Effector memory CD4-positive, alpha-beta T cell (primary cell): ENCODE measurements at places on chromosomes 4 and X.

DNA sequence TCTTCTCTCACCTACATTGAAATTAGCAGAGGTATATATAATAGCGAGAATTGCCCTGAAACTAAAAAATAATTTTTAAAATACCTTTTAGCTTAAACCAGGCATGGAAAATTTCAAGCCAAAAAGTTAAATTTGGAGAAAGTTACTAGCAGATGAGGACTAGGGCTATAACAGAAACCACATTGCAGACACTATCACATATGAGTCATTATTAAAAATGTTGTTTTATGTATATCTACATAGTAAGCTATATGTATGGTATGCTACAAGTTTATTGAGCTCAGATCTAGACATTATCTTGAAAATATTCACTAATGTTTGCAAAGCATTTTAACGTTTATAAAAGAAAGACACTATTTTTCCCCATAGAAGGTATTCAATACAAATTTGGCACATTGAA is 147.8 kb downstream of the PAPSS1 start:
- no peaks in the 10 kb centered on the region for H3K36me3 ChIP-seq
- no peak overlapping the region for H3K4me3 ChIP-seq
- no peaks in the 10 kb centered on the region for H3K27me3 ChIP-seq
- DNase-seq: no peak

- no peak for DNase-seq
- H3K36me3 ChIP-seq: no peaks in the 10 kb centered on the region
- no peak overlapping the region for H3K27ac ChIP-seq
- no peaks in the 10 kb centered on the region for H3K4me1 ChIP-seq
- no peaks in the 10 kb centered on the region for H3K27me3 ChIP-seq
- H3K4me3 ChIP-seq: no peak overlapping the region
Observed at GRCh38 chr4:24094726-24095125, 204.9 kb upstream of the PPARGC1A start.

DNA sequence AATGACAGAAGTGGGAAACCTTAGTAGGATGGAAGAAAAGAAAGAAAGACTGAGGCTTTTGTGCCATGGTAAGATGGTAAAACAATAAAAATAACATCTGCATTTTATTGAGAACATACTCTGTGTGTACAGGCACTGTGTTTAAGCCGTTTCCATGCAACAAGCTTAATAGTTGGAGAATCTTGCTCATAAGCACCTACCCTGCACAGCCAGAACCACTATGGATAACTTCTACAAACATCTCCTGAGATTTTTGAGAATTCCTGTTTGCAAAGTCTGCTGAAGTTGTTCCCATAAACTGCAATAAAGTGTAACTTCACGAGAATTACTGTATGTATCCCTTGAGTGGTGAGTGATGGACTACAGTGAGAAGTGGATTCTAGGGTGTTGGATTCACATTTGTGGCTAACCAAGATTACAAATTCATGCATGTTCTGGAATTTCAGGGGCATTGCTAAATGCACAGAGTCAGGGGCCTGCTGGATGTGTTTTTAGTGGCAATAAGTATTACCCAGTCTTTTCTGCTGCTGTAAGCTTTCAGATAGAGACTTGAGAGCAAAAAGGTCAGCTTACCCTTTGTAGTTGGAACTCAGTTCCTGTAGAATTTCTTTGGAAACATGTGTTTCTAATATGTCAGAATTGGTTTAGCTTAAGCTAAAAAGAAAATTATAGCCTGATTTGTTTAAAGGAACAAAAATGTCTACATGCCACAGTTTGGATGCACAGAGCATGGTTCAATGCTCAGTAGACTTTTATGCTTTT is 132.5 kb downstream of the AFF1 start:
- H3K27me3 ChIP-seq: no peaks in the 10 kb centered on the region
- H3K4me1 ChIP-seq: no peaks in the 10 kb centered on the region
- no peaks in the 10 kb centered on the region for H3K36me3 ChIP-seq
- DNase-seq: no peak

DNA sequence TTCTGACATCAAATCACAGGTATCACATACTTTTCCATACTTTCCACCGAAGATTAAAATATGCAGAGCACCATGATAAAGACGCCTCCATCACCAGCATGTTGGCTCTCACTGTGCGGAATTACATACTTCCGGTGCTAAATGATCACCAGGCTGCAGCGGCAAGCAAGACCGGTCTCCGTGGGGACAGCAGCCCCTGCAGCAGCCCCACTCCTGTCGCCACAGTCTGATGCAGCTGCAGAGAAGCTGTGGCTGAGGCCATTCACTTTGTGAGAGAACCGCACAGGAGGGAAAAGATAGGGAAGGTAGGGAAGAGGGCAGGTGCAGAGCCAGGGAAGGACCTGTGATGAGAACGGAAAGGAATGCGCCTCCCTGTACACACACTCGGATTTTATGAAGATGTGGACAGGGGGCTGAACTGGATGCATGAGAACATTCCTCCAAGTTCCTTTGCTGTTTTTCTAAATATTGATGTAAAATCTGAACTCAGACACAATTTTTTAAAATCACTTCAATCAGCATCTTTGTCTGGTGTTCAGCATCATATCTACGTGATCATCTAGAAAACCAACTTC is 38.3 kb downstream of the AFAP1 start:
- H3K27ac ChIP-seq: no peak overlapping the region
- H3K4me1 ChIP-seq: no peaks in the 10 kb centered on the region

DNA sequence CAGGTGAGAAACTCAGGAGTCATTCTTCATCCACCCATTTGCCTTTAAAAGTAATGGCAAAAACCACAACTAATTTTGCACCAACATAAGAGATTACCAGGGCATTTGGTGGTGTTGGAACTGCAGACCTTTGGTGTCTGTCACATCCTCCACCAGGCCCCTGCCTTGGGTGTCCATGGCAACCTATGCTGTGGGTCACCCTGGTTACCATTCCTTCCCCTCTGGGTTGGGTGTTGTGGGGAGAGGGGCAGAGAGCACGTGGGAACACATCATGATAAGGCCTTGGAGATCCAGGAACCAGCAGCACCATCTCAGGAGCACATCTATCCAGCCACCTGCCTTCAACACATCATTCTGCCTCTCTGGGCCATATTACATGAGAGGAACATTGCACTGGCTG is 77.3 kb downstream of the CHRNA9 start:
- H3K27me3 ChIP-seq: no peaks in the 10 kb centered on the region
- no peak overlapping the region for H3K4me3 ChIP-seq
- no peaks in the 10 kb centered on the region for H3K36me3 ChIP-seq
- no peak for DNase-seq
- H3K4me1 ChIP-seq: no peaks in the 10 kb centered on the region

DNA sequence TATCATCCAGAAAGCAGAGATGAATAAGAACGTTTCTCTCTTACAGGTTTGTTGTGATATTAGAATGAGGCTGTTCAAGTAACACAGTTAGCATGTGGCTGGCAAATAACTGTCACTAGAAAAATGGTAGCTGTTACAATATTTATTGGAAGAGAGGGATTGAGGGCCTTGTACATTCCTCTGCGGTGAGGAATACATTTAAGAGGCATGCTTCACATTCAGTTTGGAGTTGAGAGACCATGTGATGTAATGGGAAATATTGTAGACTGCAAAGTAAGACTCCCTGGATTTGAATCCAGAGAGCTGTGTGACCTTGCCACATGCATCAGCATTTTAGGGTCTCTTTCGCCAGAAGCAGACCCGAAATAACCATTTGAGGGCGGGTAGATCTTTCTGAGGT is 104.8 kb upstream of the KIT start:
- no peak overlapping the region for H3K4me3 ChIP-seq
- DNase-seq: no peak
- no peaks in the 10 kb centered on the region for H3K36me3 ChIP-seq
- no peak overlapping the region for H3K27ac ChIP-seq

GRCh38 chrX:17028356-17028755 is 81.9 kb downstream of the REPS2 start:
- H3K36me3 ChIP-seq: no peaks in the 10 kb centered on the region
- H3K27ac ChIP-seq: no peak overlapping the region
- DNase-seq: no peak
- H3K4me1 ChIP-seq: no peaks in the 10 kb centered on the region

DNA sequence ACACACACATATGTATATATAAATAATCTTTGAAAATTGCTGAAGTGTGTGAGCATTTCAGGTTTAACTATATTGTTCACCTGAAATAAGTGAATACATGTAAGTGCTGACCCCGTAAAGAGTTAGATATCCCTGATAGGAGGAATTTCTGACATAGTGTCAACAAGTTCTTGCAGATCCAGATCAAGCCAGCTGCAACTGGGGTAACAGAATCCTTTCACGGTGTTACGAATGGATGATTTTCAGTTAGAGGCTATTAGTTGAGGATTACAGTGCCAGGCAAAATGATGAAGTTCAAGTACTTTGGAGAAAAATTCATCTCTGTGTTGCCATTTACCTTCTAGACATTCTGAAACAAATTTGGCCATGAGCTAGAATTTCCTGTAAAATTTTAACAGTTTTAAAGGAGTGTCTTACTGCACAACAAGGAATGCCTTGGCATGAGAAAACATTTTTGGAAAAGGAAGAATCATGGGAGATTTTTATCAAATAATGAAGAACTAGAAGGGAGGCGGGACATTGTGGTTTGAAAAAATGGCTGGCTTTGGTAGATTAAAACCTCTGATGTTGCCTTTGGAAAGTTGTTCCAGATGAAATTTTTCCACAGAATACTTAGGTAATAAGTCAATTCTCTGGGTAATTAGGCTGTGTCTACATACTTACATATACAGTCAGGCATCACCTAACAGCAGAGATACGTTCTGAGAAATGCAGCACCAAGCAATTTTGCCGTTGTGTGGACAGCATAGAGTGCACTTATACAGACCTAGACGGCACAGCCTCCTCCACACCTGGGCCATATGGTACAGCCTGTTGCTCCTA is 84.4 kb upstream of the FAT1 start:
- no peak overlapping the region for H3K27ac ChIP-seq
- H3K36me3 ChIP-seq: no peaks in the 10 kb centered on the region
- H3K27me3 ChIP-seq: no peaks in the 10 kb centered on the region
- H3K4me1 ChIP-seq: no peaks in the 10 kb centered on the region

DNA sequence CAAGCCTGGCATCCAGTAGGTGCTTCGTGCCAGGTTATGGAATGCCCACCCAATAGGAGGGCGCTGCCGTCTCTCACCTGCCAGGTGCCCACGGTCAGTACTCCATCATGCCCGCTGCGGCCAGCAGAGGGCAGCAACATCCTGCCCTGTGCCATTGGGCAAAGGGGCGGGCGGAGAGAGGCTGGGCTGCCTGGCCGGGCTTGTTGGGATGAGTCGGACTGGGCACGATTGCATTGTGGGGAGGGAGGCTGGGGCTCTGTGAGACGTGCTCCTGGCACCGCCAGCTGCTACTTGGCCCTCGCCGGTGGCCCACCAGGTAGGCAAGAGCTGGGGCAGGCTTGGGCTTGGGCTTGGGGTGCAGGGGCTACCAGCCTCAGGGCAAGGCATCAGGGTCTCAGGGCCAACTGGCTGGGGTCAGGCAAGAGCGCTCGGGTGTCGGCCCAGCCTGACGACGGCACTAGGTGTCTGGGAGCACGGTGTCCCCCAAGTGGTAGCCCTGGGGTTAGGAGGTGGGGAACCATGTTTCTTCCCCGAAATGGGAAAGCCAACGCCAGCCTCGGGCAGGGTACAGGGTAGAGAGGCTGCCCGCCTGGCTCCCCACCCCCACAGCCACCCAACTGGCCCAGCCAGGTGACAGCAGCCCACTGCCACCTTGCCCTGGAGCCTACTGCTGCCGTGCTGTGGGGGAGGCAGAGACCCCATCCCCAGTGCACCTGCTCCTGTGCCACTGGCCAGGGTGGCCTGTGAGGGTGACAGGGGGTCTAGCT is at the start of gene PLXNB3:
Gene PLXNB3 (plus strand): TSS at position 261 of the 767 bp plus-strand sequence. CDS start 1,287 bp downstream, outside the sequence.
- no peaks in the 10 kb centered on the region for H3K27me3 ChIP-seq
- no peak within 1 kb of the TSS for H3K27ac ChIP-seq
- DNase-seq: peak; percentile 51
- no peaks in the 10 kb centered on the region for H3K36me3 ChIP-seq

DNA sequence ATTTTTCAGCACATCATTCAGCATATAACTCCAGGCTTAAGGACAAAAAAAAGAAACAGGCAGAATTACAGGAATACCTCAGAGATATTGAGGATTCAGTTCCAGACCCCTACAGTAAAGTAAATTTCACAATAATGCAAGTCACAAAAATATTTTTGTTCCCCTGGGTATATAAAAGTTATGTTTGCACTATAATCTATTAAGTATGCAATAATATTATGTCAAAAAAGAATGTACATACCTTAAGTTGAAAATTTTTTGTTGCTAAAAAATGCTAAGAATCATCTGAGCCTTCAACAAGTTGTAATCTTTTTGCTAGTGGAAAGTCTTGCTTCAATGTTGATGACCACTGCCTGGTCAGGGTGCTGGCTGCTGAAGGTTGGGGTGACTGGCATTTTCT is 2532.5 kb downstream of the ARAP2 start:
- H3K27me3 ChIP-seq: no peaks in the 10 kb centered on the region
- no peak overlapping the region for H3K4me3 ChIP-seq
- no peaks in the 10 kb centered on the region for H3K36me3 ChIP-seq
- DNase-seq: no peak

DNA sequence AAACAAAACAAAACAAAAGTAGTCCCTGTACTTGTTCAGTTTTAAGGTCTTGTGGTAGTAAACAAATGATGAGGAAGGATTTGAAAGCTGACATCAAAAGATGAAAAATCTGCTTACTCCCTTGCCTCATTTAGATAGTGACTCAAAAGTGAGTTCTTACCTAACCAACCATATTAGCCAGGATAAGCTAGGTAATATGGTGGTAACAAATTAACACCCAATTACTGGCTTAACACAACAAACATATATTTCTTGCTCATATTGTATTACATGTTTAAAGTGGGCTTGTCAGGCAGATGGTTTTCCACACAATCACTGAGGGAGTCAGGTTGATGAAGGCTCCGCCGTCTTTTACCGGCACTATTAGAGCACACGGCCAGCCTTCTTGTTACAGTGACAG is 189.7 kb downstream of the PPARGC1A start:
- H3K27me3 ChIP-seq: no peaks in the 10 kb centered on the region
- no peak overlapping the region for H3K27ac ChIP-seq
- no peaks in the 10 kb centered on the region for H3K36me3 ChIP-seq
- H3K4me1 ChIP-seq: no peaks in the 10 kb centered on the region
- no peak for DNase-seq

GRCh38 chrX:118637997-118638396 is 89.4 kb upstream of the IL13RA1 start:
- no peak for DNase-seq
- H3K4me3 ChIP-seq: no peak overlapping the region
- no peaks in the 10 kb centered on the region for H3K4me1 ChIP-seq
- H3K27me3 ChIP-seq: no peaks in the 10 kb centered on the region

DNA sequence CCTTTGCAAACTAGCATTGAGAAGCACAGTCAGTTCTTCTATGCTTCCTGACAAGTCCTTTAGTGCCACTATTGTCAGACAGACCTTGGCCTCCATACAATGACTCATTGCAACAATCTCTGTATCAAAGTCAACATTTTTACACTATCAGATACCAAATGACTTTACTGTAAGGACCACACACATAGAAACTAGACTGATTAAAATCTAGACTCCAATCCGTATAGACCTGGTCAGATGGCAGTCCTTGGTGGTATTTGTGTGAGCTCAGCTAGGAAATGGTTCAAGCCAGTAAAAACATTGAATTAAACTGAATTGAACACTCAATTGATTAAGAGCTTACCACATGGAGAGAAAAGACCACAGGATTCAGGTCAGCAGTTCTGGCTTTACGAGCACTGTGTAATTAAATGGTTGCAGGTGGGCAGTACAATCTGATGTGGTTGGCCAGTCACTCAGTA is 549.8 kb upstream of the LCORL start:
- H3K27me3 ChIP-seq: no peaks in the 10 kb centered on the region
- no peaks in the 10 kb centered on the region for H3K4me1 ChIP-seq
- no peaks in the 10 kb centered on the region for H3K36me3 ChIP-seq
- H3K27ac ChIP-seq: no peak overlapping the region
- DNase-seq: no peak
- H3K4me3 ChIP-seq: no peak overlapping the region
